ENCODE measurements at places on chromosomes 12 and 14.
A peak's percentile ranks its signal among the peaks of the same experiment; 100 is the strongest.

GRCh38 chr12:113676117-113676516, 204.4 kb upstream of the LHX5 start:
- no peak for DNase-seq

GRCh38 chr12:45762185-45763110, 32.9 kb downstream of the ARID2 start:
- no peak for DNase-seq

DNA sequence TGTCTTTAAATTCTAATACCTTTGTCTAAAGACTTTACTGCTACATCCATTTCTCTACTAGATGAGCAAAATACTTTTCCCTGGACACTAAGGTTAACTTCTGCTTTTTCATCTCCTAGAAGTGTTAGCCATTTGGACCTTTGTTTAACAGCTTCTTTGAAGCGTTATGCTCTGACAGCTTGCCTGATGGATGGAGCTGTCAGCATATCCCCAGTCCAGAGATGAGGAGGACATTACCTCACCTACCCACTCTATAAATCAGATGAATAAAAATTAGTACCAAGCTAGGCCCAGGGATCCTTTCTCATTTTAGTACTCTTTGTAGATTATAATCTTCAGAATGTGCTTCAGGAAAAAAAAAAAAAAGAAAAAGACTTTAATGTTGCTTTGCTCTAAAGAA, 222.7 kb downstream of the PELI2 start:
- DNase-seq, result no peak

- DNase-seq, result no peak
Measured at GRCh38 chr12:47078086-47078395, 1.4 kb upstream of the PCED1B start.

DNA sequence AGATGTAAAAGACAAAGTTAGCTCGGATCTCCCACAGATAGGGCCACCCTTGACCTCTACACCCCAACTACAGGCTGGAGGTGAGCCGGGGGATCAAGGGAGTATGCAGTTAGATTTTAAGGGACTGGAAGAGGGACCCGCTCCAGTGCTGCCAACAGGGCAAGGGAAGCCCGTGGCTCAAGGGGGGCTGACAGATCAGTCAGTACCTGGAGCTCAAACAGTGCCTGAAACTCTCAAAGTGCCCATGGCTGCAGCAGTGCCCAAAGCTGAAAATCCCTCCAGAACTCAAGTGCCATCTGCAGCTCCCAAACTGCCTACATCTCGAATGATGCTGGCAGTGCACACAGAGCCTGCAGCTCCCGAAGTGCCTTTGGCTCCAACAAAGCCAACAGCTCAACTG, 10.4 kb downstream of the NYNRIN start:
- no peak for DNase-seq

DNA sequence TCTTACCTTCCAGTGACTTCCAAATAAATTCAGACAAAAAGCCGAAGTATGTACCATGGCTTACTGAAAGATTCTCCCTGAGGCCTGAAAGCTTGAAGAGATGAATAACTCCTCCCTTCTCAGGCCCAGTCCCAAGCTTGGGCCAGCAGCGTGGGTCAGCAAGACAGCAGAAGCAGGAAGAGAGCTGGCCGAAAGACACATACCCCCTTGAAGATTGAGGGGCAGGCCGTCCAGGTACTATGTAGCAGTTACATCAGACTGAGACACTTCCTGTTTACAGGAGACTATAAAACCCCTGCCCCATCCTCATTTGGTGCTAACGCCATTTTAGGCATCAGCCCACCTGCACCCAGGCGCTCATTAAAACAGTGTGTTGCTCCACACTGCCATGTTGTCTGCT, 15.0 kb downstream of the NDUFA12 start:
- peak; percentile 33 for DNase-seq

DNA sequence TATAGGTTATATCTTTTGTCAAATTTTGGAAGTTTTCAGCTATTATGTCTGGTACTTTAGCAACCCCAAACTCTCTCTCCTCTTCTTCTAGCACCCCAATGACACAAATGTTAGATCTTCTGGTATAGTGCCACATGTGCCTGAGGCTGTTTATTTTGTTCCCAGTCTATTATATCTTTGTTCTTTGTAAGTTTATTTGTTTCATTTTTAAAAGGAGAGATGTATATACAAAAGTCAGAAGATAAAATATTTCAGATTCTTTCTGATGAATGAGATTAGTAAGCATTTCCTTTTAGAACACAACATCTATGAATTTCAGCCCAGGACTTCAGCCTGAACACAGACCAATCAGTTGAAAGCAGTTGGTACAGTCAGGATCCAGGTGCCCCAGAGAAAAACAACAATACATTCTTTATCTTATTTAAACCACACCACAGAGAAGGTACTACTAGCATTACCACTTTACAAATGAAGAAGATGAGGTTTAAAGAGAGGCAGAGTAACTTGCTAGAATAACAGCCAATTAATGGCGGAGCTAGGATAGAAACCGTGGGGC, 114.1 kb upstream of the BTG1 start:
- no peak for DNase-seq

DNA sequence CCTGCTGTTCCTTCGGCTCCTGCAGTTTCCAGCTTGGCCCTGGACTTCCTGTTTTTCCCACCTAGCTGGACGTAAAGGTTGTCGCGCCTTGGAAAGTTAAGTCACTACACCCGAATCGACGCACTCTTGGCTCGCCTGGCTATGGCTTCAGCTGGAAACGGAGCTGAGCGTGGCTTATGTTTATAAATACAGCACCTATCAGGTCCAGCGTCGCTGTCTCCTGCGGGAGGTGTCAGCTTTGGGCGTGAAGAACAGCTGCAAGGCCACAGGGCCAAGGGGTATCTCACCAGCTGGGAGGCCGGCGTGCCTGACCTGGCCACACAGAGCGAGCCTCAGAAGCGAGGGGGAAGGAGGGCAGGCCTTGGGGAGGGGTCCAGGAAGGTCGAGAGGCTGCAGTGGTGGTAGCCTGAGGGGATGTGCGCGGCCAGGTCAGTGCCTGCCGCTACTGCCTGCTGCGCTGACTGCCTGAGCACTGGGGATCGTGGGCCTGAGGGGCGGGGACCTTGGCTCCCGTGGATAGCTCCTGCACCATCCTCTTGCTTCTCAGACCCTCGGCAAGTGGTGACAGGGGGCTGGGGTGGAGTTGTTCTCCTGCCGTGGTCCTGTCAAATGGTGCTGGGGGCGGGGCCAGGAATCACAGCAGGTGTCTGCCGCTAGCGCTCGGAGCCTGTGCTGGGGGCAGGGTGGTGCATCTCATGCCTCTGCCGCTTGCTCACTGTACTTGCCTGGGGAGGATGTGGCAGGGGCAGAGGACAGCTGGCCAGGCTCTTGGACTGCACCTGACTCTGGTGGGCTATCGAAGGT, 12.5 kb downstream of the PACS2 start:
- no peak for DNase-seq

All from central memory CD4-positive, alpha-beta T cell (primary cell).